ENCODE measurements at places on chromosomes 5 and 9.

DNA sequence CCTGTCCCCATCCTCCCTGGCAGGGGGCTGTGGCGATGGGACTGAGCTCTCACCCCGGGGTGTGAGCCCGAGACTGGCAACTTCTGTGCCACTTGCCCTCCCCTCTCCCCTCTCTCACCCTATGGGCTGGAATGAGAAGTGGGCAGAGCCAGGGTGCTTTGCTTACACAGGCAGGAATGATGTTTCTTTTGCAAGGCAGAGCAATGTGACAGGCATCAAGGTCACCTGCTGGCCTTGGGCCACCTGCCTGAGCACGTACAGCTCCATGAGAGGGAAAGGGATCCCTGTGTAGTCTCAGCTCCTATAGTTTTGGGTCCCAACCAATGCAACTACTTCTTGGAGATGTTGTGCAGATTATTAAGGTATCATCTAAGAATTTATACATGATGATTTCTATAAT, 252.8 kb upstream of the DAP start:
- DNase-seq: no peak

DNA sequence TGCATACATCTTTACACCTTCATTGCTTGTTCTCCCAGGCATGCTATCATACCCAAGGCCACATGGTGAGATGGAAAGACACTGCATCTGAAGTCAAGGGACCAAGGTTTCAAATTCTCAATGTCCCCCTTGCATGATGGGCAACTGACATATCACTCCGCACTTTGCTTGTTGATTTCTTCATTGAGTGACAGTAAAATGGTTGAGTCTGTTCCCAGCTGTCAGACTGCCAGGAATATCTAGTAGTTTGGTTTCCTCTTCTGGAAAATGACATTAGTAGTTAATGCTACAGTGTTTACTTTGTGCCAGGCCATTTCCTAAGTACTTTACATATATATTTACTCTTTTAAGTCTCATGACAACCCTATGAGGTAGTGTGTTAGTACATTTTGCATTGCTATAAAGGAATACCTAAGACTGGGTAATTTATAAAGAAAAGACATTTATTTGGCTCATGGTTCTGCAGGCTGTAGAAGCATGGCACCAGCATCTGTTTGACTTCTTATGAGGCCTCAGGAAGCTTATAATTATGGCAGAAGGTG, 114.4 kb downstream of the PCSK1 start:
- DNase-seq: peak; percentile 76

DNA sequence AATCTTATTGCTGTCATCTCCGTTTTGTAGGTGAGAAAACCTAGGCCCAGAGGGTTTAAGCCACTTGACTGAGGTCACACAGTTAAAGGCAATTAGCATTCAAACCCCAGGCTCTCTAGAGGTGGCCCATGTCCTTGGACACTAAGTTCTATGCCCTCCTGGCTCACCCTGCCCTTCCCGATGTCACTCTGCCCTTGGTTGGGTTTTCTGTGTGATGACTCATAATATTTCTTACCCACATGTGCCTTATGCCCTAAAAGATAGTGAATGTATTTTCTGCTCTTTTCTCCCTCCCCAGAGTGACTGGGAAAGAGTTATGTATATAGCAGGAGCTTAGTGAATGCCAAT, 174.5 kb upstream of the PITX1 start:
- no peak for DNase-seq

DNA sequence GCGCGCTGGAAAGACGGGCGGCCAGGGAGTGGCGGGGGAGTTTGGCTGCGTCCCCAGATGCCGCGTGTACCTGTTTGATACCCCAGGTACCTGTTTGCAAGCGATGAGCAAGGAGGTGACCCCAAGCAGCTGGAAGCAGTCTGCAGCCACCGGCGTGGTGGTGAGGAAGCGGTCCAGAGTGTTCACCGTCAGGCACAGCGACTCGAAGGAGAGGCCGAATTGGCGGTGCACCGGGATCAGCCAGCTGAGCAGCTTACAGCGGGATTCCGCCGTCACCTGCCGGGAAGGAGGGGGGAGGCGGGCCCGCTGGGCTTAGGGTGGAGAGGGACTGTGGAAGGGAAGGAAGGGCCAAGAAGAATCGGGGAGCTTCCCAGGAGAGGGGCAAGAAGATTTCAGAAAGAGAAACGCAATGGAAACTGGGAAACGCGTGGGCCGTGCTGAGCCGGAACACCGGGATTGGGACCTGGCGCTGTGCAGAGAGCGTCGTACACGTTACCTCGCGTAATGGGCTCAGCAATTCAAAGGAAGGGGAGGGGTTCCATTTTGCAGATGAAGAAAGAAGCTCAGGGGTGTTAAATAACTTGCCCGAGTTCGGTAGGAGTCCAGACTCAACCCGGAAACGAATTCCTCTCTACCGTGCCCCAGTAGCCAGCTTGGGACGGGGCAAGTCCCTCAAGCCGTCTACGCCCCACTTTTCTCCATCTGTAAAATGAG, 980 bp downstream of the CCNO start:
- DNase-seq: peak; percentile 15

DNA sequence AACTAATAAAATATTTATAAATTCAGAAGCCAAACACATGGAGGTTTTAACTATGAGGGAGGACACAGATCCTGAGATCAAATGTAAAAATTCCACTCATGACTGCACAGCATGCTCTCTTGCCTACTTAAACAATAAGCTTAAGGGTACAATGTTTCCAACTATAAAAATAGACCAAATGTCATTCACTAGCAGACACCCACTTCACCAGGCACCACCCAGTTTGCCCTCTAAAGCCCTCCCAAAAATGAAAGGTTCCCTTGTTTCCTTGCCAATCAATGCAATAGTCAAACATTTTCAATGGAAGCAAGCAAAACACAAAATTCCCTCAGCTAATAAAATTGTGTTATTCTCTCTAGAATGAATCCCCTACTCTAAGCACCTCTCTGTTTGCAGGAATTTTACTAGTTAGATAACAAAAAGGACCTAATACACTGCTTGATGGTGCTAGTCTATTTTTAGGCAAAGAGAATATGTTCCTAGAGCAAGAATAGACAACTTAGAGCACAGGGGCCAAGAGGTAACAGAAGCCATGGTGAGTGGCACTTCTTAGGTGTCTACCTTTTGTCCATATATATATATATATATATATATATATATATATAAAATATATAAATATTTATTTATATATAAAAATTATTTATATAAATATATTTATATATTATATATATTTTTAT, 135.3 kb downstream of the HOMER1 start:
- DNase-seq: no peak

- no peak for DNase-seq
These were observed 270.4 kb upstream of the TARS1 start for GRCh38 chr5:33170411-33170810.

DNA sequence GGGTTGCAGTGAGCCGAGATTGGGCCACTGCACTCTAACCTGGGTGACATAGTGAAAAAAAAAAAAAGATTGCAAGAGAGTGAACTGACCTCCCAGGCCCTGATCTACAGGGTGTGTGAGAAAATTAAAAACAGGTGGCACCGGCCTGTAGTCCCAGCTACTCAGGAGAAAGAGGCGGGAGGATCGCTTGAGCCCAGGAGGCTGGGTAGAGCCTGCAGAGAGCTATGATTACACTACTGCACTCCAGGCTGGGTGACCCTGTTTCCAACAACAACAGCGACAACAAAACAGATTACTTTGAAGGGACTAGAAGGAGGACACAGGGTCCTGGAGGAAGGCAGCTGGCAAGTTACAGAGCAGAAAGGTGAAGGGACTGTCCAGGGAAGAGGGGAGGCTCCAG, 42.2 kb upstream of the FABP6 start:
- no peak for DNase-seq

- no peak for DNase-seq
These were observed 77.5 kb downstream of the SLC1A3 start for GRCh38 chr5:36683821-36684434.

DNA sequence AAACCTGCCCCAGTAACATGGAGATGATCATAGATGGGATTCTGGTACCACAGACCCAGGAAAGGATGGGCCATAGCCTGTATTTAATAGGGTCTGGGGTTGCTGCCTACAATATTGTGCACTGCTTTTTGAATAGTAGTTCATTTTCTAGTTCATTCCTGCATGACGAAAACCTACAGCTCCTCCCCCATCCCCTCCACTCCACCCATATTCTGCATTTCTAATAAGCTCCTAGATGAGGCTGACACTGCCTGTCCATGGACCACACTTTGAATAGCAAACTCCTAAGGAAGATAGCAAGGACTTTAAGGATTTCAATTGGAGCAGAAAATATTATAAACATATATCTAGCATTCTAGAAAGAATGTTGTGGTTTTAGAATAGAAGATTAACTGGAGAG, 75.5 kb downstream of the ISOC1 start:
- no peak for DNase-seq

- no peak for DNase-seq
These were observed 41.3 kb upstream of the ITGA2 start for GRCh38 chr5:52947851-52948250.

DNA sequence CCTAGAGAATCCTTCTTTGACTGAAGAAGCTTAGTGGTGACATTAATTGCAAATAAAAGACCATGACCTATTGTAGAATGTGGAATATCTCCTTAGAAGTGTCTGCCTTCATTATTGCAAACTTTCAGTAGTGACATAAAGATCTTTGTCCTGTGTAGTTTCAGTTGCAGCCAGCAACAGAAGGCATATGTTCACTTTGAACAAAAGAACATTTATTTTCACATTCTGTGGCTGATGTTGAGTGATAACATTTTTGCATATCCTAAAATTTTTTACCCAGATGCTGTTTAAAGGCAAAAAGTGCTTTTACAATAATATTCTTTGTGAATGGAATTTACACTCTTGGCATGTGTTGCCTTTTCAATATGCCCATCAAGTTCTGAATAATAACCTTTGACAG, 165.9 kb downstream of the TMC1 start:
- no peak for DNase-seq

GRCh38 chr5:133006653-133007052, 19.7 kb downstream of the ZCCHC10 start:
- no peak for DNase-seq

- no peak for DNase-seq
These were observed 2.3 kb downstream of the FANCC start for GRCh38 chr9:95315108-95315746.

DNA sequence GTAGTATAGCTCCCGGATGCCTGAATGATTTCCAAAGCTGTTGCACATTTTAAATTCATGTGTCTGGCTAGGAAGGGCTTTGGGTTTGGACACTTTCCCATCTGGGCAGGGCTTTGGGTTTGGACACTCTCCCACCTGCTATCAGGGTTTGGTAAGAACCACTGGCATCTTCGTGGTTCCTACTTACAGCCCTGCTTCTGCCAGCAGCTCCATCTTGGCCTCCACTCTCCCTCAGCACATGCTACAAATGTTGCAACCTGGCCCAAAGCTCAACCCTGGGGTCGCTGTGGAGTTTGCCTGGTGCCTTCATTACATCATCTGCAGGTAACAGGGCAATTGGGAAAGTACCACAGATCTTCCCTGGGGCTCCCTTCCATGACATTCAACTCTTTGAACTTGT, 3.5 kb downstream of the TMCO6 start:
- DNase-seq: no peak

DNA sequence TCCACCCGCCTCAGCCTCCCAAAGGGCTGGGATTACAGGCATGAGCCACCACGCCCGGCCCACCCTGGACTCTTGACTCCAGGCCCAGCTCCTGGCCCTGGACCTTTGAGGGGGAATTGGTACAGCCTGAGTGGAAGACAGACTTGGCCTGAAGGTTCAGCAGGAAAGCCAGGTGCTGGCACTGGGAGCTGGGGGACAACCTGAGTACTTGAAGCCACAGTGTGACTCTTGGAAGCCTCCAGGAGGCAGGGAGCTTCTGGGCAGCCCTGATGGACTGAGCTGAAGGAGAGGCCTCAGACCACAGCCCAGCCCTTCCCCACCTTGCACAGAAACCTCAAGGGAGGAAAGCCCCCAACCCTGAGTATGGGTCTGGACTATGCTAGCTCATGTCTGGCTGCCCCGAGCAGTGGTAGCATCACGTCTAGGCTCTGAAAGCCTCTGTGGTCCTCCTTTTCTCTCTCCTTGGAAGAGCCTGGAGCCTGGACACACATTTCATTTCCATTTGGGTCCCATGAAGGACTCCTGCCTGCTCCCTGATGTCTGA, 54.1 kb downstream of the RASGEF1C start:
- no peak for DNase-seq

- DNase-seq: no peak
These were observed 102.2 kb upstream of the IER5L start for GRCh38 chr9:129280236-129280622.

DNA sequence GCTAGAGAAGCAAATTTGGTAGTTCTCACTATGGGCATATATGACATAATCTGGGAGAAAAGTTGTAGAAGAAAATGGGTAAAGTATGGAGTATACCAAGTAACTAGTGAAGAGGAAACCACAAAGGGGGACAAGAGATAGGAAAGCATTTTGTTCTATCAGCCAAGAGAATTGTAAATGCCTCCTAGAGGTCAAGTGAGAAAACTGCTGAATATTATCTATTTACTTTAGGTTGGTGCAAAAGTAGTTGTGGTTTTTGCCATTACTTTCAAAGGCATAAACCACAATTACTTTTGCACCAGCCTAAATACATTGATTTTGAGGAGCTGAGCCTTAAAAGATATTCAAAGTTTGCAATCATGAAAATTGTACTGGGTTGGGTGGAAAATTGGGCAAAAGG, 126.7 kb upstream of the GRHPR start:
- no peak for DNase-seq

DNA sequence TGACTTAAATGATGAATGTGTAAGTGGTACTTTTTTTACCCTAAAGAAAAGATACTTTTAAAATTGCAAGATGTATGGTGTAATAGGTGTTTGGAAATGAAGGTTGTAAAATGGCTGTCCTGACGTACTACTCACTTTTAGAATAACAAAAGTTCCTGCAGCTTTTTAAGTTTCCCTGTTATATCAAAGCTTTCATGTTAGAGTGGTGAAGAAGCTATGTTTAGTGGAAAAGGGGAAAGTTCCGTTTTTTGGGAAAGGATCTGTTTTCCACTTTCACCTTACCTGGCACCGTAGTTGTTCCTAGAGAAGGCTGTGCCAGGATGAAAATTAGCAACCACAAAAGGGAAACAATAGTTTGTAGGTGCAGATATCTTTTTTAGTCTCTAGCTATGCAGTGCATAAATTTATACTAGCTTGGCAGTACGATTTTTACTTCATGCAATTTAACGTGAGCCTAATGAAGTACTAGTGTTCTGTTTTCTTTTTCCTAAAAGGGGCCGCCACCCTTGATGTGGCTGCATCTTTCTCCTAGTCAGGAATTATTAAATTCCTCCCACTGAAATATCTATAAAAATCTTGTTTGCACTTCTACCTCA, 1.3 kb downstream of the TNPO1 start:
- DNase-seq: no peak

GRCh38 chr5:5572976-5573797, 150.7 kb downstream of the ICE1 start:
- no peak for DNase-seq
